HTR-8/SVneo (cell line): ENCODE measurements at places on chromosomes 7 and 10.

- no peak for DNase-seq
These were observed 432.7 kb upstream of the GALNT17 start for GRCh38 chr7:70699271-70699670.

- DNase-seq, result no peak
These were observed 3.6 kb upstream of the PRAP1 start for GRCh38 chr10:133343558-133343957.

- DNase-seq, result no peak
These were observed 798.3 kb downstream of the NXPH1 start for GRCh38 chr7:9231630-9232121.

- DNase-seq, result no peak
These were observed 15.4 kb downstream of the NAMPT start for GRCh38 chr7:106269254-106269961.

DNA sequence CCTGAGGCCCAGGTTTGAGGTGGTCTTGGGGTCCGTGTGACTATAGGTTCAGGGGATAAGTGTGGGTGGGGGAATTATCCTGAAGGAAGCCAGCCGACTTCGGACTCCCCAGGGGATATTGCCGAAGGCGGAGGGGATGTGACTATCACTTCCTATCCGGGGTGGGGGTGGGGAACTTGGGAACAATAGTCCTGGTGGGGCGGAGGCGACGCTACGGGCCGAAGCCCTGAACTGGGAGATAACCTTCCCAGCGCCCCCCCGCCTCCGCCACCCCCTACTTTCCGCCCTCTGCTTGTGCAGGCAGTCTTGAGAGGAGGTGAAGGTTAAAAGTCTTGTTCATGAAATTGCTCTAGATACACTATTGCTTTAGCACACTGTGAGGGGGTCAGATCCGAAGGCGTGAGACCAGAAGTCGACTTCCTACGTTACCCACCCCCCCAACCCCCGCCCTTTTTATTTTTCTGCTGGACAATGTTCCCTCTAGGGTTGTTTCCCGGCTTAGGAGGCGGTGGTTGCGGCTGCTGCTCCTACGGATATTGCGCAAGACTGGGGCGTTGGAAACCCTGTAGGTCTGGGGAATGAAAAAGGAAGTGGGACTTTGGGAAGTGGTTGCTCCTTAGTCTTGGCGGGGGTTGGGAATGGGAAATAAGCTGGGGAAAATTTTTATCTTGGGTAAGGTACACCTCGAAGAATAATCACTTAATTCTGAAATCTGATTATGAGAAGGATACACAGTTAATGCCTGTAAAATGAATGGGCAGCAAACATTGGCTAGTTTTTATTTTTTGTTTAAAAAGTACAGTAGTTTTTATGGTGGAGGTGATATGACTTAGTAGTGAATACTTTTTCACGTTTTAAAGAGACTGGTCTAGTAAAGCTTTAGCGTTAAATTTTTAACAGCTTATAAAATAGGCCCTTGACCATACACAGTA is 1.5 kb downstream of the PTPN12 start:
- peak; percentile 65 for DNase-seq

- DNase-seq, result no peak
These were observed 322 bp upstream of the RAMP3 start for GRCh38 chr7:45157286-45157652.

- no peak for DNase-seq
These were observed 168.6 kb upstream of the CSTF2T start for GRCh38 chr10:51867956-51868355.

GRCh38 chr7:155919391-155920067 is 107.3 kb upstream of the SHH start:
- peak; percentile 7 for DNase-seq

GRCh38 chr7:94761451-94761850 is 105.5 kb upstream of the SGCE start:
- no peak for DNase-seq

DNA sequence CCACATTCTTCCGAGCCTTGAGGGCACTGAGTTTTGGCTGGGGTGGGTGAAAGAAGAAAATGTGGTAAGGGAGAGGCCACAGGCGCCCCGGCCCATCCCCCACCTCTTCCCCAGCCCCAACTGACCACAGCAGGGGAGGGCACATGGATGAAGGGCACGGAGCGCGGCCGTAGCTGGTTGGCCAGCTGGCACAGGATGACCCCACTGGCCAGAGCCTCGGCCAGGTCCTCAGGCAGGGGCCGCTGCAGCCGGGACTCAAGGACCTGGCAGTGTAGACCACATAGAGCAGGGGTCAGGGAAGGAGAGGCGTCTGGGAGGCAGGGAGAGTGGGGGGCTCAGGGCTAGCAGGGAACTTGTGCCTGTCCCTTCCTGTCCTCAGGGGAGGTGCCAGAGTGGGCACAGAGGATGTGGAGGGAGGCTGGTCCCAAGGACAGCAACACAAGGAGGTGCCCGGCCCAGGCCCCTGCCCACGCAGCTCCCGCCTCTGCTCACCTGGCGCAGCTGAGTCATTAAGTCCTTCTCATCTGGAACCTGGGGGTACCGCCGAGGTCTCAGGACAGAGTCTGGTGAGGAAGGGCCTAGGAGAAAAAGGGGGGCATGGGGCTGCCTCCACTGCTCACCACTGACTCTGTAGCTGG is 2.2 kb upstream of the SAP25 start:
- no peak for DNase-seq

- no peak for DNase-seq
These were observed 949 bp upstream of the CLIP2 start for GRCh38 chr7:74288034-74288881.

DNA sequence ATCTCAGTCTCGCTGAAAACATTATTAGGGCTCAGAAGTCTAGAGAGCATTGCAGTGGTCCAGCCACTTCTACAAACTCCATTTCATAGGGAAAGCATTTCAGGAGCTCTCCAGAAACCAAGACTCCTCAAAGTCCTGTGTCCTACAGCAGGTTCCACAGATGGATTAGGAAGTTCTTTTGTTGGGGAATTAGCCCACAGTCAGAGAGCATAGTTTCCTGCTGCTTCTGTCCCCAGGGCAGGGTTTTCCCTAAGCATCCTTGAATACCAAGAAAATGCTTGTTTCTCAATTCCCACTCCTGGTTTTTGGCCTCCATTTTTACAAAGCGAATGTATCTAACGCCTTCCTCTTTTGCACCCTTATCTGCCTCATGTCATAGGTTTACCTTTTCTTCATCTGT is 235.9 kb upstream of the PODXL start:
- no peak for DNase-seq

DNA sequence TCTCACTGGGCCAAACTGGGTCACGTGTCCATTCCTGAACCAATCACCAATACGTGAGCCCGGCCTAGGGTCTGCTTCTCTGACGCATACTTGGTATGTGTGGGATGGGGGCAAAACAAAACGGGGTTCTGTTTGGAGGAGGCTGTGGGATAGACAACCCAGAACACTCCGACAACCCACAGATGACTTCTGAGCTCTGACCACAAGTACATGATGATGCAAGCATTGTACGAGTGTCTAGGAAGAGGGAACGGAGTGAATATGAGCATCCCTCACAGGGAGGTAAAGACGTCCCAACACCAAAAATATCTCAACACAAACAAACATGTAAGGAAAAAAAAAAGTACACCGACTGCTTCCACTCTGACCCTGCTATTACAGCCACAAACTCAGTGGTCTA is 5.6 kb downstream of the DAGLB start:
- no peak for DNase-seq
